ENCODE measurements at places on chromosomes 6 and 20.

GRCh38 chr6:85620308-85620707 is 22.4 kb downstream of the SYNCRIP start:
- DNase-seq: no peak

DNA sequence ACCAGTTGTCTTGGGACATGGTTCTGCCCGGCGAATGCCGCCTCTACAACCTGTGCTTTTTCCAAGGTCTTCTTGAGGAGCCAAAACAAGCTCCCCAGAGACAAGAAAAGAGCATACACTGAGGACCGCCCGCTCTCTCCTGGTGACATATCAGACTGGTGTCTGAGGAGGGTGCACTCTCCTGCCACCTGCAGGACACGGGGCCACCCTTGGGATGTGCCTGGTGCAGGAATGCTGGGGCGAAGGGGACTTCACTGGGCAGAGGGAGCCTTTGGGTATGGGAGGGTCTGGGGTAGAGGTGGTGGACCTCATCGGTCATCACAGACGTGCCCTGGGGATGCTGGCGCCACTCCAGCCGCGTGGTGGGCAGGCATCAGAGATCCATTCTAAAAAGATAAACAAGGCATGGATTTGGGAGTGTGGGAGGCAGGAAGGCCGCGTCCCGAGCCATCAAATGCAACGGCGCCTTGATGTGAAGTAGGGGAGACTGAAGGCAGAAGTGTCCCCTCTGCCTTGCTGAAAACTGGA is 163.3 kb downstream of the CD83 start:
- no peak for DNase-seq

DNA sequence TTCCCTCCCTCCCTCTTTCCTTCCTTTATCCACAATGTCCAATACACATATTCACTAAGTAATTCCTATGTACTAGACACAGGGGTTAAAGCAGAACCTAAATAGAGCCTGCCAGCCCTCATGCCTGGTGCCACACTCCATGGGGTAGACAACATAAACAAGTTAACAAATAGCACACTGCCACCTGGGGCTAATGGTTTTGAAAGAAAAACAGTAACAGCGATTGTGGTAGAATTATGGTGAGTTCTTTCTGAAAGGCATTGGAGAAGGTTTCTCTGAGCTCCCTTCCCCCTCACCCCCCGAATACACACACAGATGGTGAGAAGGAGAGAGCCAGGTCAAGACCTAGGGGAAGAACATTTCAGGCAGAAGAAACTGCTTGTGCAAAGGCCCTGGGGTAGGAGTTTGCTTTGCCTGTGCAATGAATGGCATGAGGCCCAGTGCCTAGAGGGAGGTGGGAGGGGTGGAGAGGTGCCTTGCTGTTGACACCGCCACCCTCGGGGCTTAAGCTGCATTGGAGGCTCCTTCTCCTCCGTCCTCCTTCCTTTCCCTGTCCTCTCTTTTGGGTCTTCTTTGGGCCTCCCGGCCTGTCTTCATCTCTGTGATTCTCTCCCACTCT is 502.4 kb upstream of the SULF2 start:
- no peak for DNase-seq

DNA sequence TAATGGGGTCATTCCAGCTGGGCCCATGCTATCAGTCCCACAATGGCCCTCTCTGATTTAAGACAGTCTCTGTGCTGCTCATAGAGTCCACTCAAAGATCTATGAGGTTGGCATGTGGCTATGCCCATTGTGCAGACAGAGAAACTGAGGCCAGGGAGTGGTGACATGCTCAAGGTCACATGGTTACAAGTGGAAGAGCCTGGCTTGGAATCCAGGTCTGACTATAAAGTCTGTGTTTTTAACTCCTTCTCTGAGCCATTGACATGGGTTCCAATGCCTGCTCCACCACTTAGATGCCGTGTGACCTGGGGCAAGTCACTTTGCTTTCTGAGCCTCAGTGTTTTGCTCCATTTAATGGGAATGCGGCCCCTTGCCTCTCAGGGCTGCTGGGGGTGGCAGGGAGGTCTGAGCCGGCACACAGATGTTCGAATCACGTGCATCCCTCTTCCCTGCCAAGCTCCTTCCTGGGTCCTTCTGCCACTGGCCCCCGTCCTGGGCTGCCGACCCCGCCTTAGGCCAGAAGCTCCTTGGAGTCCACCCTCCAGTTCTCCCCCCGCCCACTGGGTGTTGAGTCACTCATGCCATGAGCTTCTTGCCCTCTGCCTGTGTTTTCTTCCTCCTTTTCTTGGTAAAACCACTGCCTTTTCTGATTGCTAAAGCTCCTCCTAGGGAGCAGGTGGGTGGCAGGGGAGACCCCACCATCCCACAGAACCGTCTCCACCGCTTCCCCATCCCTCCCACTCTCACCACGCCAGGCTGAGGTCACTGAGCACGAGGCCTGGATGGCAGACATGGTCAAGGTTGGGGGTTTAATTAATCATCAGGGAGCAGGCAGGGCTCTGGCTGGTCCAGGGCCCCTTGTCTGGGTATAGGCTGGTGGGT is 35.7 kb downstream of the CEBPB start:
- DNase-seq: no peak

DNA sequence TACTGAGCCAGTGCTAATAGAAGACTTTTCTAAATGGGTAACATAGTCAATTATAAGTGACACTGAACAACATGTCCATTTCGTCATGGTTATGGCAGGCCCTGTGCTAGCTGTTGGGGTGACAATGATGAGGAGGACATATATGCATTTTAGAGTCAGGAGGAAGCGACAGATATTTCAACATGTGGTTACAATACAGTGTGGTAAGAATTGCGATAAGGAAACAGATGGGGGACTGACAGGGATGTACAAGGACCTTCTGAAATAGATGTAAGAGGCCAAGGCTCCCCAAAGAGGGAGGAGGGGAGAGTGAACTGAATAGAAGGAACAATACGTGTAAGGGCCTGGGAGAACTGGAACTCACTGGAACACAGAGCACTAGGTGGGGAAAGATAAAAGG is 11.7 kb downstream of the MMP24 start:
- DNase-seq: no peak

- DNase-seq: no peak
Measured at GRCh38 chr6:133240511-133241085, 559 bp upstream of the EYA4 start.

DNA sequence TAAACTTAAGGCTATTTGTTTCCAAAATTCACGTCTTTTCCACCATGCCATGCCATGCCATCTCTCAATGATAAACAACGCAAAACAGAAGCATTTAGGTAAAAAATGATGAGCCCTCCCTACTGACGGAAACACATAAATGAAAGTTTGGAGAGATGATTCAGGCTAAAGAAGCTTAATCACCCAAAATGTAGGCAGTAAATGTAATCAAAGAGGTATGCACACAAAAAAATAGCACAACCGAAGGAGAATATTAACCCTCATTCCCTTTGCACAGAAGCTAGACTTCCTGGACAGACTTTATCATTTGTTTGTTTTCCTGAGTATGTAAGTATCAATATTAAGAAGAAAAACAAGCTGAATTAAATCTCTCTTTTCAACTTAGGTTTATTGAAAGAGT is 28.8 kb downstream of the DCDC2 start:
- no peak for DNase-seq

- no peak for DNase-seq
Measured at GRCh38 chr6:22141241-22141745, 155.5 kb downstream of the PRL start.

GRCh38 chr6:904994-905393 is 212.1 kb upstream of the EXOC2 start:
- no peak for DNase-seq

- no peak for DNase-seq
Measured at GRCh38 chr20:32485770-32486478, 99.2 kb downstream of the NOL4L start.

- no peak for DNase-seq
Measured at GRCh38 chr6:138113588-138114210, 6.5 kb upstream of the PERP start.

DNA sequence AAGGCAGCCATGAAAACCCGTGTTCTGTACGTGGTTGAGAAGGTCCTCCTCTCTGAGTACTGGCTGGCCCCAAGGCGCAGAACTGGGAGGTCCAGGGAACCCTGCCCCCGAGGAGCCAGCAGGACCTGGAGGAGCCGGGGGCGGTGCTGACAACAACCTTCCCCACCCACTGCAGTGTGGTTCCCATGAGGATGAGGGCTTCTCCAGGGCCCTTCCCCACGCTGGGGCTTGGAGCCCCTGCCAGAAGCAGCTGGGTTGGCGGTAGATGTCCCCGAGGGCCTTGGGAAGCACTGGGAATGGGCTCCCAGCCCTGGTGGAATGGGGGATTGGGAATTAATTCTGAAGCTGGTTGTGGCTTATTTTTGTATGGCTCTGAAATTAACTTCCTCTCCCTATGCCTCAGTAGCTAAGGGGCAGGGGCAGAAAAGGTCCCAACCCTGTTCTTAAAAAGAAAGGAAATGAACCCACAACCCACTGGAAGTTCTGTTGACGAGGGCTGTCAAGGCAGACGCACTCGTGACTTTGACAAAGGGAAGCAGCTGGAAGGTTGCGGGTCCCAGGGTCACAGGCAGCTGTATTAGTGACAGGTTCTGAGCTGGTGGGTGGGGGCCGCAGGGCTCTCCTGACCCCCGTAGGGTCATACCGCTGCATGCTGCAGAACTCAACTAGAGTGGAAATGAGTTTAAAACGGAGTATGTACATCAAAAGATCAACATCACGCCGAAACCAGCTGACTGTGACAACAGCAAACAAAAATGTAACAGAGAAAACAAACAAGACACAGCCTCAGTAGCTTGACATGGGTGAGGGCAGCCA is 13.9 kb upstream of the HELZ2 start:
- no peak for DNase-seq

- DNase-seq: no peak
Measured at GRCh38 chr20:4183361-4183760, 168.0 kb upstream of the RNF24 start.

DNA sequence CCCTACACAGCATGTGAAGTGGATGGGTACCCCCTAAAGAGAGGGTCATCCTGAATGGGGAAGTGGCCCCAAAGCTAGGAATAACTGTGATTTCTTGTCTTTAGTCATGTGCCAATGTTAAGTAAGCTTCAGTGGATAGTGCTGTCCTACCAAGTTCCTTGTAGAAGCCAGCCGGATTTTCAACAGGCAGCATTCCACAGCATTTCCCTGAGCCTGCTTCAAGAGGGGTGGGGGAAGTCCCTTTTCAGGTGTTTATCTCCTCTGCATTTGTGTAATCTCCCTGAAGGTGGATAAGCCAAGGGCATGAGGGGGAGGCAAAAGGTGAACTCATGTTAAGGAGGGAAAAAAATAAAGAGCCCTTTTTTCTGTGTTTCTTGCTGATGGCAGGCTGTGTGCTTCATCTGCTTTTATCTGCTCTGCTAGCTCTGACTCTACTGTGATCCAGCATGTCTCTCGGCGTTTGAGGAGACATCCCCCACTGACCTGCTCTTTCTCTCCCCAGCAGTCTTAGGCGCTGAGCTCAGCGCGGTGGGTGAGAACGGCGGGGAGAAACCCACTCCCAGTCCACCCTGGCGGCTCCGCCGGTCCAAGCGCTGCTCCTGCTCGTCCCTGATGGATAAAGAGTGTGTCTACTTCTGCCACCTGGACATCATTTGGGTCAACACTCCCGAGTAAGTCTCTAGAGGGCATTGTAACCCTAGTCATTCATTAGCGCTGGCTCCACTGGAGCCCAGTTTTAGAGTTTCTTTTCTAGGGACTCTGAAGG is 1.9 kb downstream of the EDN1 start:
- no peak for DNase-seq

DNA sequence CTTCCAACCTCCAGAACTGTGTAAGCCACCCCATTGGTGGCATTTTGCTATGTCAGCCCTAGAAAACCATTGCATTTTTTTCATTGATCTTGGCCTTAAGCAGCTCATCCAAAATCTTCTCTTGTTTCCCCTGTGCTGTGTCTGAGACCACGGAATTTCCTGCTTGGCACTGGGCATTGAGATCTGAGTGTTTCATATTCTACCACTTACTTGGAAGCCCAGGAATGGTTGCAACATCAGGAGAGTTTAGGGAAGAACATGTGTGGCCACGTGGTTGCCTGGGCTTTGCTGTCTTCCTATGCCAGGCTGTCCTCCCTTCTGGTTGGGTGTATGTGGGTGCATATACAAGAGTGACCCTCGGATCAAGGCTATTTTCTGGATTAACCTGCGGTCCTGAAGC is 139.3 kb upstream of the PMEPA1 start:
- DNase-seq: no peak

DNA sequence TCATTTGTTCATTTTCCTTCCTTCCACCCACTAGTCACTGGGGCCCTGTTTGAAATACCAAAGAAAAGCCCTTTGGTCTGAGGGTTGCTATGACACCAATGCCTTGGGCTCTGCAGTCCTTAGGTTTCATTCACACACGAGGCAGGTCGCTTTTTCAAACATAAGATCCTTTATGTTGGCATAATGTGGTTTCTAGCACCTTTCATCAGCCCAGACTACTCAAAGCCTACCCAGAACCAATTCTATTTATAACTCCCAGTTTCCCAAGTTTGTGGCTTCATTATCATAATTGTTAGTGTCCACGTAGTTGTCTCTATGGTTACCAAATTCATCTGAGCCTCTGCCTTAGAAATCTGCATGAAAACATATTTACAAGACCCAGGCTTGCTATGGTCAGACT is 6.6 kb upstream of the TP53RK start:
- DNase-seq: no peak

- DNase-seq: no peak
Measured at GRCh38 chr6:97282238-97282725, 734 bp downstream of the MMS22L start.

DNA sequence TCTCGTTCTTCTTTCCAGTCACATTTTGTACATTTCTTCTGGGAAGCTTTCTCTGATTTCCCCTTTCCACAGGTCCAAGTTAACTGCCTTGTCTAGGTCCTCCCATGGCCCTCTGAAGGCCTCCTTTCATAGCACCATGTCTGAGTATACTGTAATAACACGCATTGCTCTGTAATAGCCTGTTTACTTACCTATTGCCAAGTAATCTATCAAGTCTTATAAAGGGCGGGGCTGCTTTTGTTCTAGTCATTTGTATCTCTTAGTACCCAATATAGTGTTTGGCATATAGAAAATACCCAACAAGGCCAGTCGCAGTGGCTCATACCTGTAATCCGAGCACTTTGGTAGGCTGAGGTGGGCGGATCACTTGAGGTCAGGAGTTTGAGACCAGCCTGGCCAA is 17.9 kb downstream of the PTPN1 start:
- no peak for DNase-seq

- no peak for DNase-seq
Measured at GRCh38 chr20:37969949-37970855, 63.1 kb downstream of the TTI1 start.

DNA sequence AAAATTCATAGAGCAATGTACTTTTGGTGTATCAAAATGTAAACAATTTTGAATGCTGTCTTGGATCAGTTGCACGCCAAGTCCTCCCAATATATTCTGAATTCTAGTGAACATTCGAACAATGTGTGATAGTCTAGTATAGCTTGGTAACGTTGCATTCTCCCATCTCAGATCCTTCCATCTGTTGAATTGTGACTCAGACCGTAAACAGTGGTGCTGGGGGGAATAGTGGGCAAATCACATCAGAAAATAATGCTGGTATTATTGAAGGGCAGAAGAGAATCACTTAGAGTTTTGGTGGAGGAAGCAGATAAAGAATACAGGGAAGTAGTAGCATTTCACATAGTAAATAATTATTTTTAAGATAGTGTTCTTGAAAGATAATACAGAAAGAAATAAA is 45.7 kb upstream of the PBOV1 start:
- no peak for DNase-seq

All from activated naive CD4-positive, alpha-beta T cell (primary cell).